Right atrium auricular region (tissue), 2 donors: ENCODE measurements at places on chromosomes 12 and 14. TPM values are rescaled to one million over a fixed set of nuclear protein-coding genes. Genes with fewer than 3 reads are reported as not detected.

CHGA gene
- total RNA-seq: not detected

AQP5 gene
- total RNA-seq: not detected

CYP27B1 gene
- total RNA-seq: 0.28 TPM

DNA sequence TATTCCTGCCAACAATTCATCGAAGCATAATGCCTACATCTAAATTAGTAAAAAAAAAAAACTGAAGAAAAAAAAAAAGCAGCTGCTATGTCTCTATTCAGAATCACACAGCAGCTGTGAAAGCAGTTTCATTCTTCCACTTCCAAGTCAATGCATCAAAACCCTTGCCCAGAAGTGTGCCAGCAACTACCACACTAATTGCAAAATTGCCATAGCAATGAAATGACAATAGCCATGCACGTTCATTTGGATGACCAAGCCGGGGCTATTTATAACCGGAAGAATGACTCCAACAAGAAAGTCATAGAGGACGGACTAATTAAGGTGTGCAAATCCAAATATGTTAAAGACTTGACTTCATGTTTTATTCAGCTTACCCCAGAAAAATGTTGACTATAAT is 42.5 kb downstream of the SLC2A13 start:
- H3K27me3 ChIP-seq: no peaks in the 10 kb centered on the region
- no peak overlapping the region for H3K4me3 ChIP-seq
- H3K36me3 ChIP-seq: no peaks in the 10 kb centered on the region
- DNase-seq: no peak
- no peaks in the 10 kb centered on the region for H3K4me1 ChIP-seq

DNA sequence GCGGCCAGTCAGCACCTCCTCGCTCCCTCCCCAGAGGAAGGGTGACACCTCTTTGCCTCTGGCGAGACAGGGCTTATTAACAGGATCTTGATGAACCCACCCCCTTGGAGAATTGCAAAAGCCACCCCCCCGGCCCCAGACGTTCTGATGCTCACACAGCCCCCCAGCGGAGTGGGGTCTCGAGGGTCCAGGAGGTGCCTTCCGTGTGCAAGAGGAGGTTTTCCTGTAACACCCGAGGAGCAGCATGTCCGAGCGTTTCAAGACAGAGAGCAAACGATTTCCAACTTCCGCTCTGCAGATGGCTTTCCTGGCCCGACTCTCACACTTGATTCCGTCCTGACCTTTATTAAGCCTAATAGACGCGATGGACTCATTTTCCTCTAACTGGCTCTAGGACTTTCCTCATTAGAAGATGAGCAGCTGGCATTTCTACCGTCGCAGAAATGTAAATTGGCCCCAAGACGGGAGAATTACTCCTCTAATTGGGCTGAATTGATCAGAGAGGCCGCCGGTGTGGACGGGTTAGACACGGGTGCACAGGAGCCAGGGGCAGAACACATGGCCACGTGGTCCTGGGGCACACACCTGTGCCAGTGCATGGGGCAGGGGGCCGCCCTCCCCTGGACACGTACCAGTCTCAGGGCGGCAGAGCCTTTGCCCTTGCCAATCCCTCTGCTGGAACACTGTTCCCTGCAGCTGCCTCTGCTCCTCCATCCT is 84.4 kb downstream of the NOC4L start:
- DNase-seq: no peak
- H3K4me3 ChIP-seq: no peak overlapping the region
- H3K36me3 ChIP-seq: no peaks in the 10 kb centered on the region
- H3K27ac ChIP-seq: no peak overlapping the region
- H3K4me1 ChIP-seq: no peaks in the 10 kb centered on the region
- H3K27me3 ChIP-seq: no peaks in the 10 kb centered on the region

- peak overlapping the region; percentile 56 for H3K27ac ChIP-seq
- no peak overlapping the region for H3K4me3 ChIP-seq
- DNase-seq: no peak
- H3K36me3 ChIP-seq: no peaks in the 10 kb centered on the region
Measured at GRCh38 chr12:93126069-93126474, 197.0 kb upstream of the EEA1 start.

DNA sequence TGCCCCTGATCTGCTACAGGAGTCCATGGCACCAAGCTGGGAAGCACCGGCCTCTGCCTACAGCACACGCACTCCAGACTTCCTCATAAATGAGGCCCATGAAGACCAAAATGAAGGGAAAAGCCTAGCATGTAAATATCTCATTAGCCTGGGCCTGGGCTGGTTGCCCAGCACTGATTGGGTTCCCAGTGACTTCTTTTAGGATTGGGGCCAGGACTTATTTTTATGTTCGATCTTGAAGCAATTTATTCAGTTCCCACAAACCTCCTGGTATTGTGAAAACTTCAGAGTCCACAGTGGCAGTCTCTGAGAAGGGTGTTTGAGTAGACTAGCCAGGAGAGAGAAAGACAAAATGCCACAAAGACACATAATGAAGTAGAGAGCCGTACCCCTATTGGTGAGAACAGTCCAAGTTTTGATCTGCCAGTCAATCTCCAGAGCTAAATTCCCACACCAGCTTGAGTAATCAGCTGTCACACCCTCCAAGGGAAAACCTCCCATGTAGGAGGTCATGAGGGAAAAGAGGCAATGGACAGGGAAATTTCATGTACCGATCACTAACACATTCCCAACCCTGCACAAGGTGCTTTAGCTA is 78.2 kb downstream of the PHLDA1 start:
- no peaks in the 10 kb centered on the region for H3K36me3 ChIP-seq
- H3K27me3 ChIP-seq: no peaks in the 10 kb centered on the region
- H3K4me3 ChIP-seq: no peak overlapping the region
- no peak for DNase-seq

DNA sequence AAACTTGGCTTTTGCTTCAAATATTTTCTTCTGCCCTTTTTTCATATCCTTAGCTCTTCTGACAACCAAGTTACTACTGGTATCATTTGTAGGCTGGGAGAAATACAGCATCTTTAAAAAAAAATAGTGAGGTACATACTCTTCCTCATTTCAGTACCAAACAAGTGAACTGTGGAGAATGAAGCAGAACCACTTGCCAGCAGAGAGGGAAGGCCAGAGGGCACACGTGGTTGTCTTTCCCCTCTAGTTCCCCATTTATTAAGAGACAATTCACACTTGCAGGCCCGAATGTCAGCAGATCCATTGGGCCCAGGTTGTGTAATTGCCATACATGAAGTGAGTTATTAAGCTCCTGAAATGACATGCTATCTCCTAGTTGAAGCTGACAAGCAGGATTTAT is 3.2 kb downstream of the SUSD6 start:
- H3K27ac ChIP-seq: peak overlapping the region; percentile 97
- H3K4me1 ChIP-seq: peaks cover 84% of the 10 kb centered on the region
- no peaks in the 10 kb centered on the region for H3K36me3 ChIP-seq
- H3K27me3 ChIP-seq: no peaks in the 10 kb centered on the region
